Lower lobe of right lung (tissue), 2 donors: ENCODE measurements at places on chromosomes 2 and 18. TPM values are rescaled to one million over a fixed set of nuclear protein-coding genes. Genes with fewer than 3 reads are reported as not detected.
A peak's percentile ranks its signal among the peaks of the same experiment; 100 is the strongest.

DNA sequence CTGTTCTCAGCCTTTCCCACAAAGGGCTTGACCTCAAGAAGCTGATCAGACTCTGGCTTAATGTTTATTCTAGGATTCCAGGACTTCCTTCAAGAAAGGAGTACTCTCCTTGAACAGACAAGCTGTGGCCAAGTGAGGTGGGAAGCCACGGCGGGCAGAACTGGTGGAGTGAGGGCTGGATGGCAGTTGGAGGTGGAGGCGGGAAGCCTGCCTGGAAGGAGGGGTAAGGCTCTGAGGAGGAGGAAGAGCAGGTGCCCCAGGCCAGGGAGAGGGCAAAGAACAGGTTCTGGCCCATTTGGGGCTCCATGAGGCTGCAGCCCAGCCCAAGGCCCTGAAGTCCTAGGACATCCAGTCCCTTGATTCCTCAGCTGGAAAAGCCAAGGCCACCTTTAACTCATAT, 143.9 kb downstream of the CYP26B1 start:
- no peaks in the 10 kb centered on the region for H3K36me3 ChIP-seq
- H3K27ac ChIP-seq, result no peak overlapping the region
- no peak overlapping the region for H3K4me3 ChIP-seq
- DNase-seq, result no peak
- H3K27me3 ChIP-seq, result no peaks in the 10 kb centered on the region

GRCh38 chr18:48827291-48828193, 123.2 kb downstream of the SMAD7 start:
- no peaks in the 10 kb centered on the region for H3K27me3 ChIP-seq
- peak; percentile 28 for DNase-seq
- peak overlapping the region; percentile 51 for H3K27ac ChIP-seq
- H3K4me3 ChIP-seq, result no peak overlapping the region
- peaks cover 63% of the 10 kb centered on the region for H3K4me1 ChIP-seq

Gene LRRC30
- total RNA-seq, result not detected

DNA sequence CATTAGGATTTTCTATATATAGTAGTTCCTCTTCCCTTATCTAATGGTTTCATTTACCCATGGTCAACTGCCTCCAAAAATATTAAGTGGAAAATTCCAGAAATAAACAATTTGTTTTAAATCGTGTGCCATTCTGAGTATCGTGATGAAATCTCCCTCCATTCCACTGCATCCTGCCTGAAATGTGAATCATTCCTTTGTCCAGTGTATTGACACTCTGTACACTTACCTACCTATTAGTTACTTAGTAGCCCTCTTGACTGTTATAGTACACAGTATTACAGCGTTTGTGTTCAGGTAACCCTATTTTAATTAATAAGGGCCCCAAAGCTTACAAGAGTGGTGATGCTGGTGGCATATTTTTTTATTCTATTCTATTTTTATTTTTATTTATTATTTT, 26.2 kb downstream of the TAF4B start:
- no peak overlapping the region for H3K27ac ChIP-seq
- DNase-seq, result no peak
- no peaks in the 10 kb centered on the region for H3K4me1 ChIP-seq
- no peaks in the 10 kb centered on the region for H3K36me3 ChIP-seq

Gene ADGRF3
- 0.35 TPM for total RNA-seq

Gene SULT1C4
- 10.6 TPM for total RNA-seq

GRCh38 chr2:75200140-75201096, 1.1 kb upstream of the TACR1 start:
- peaks cover 20% of the 10 kb centered on the region for H3K4me1 ChIP-seq
- DNase-seq, result peak; percentile 72
- H3K4me3 ChIP-seq, result peak overlapping the region; percentile 51
- no peak overlapping the region for H3K27ac ChIP-seq

Gene ATP6V1C2
- 1.7 TPM for total RNA-seq

Gene ACTG2
- total RNA-seq, result 22.2 TPM

DNA sequence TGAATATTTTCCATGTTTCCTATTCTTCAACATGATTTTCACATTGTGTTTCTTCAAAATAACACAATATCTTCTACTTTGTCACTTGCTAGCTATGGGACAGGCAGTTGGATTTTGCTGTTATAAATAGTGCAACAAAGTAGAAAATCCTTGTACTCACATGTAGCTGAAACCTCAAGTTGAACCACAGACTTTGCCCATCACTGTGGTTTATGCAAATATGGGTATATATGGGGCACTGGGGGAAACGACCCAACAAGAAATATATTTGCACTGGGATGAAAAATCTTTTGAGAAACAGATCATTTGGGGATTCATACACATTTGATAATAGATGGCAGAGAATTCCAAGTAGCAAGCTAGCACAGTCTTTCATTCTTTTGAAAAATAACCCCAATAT, 486.3 kb upstream of the MAP2 start:
- H3K4me1 ChIP-seq, result no peaks in the 10 kb centered on the region
- DNase-seq, result no peak
- H3K27me3 ChIP-seq, result no peaks in the 10 kb centered on the region
- H3K36me3 ChIP-seq, result no peaks in the 10 kb centered on the region
- H3K4me3 ChIP-seq, result no peak overlapping the region

- H3K4me3 ChIP-seq, result no peak overlapping the region
- no peak for DNase-seq
- no peaks in the 10 kb centered on the region for H3K36me3 ChIP-seq
Measured at GRCh38 chr2:18154812-18155211, 276.3 kb downstream of the KCNS3 start.

GRCh38 chr2:56299171-56299691, 115.4 kb downstream of the CCDC85A start:
- H3K27ac ChIP-seq, result no peak overlapping the region
- H3K4me3 ChIP-seq, result no peak overlapping the region
- no peaks in the 10 kb centered on the region for H3K27me3 ChIP-seq
- no peaks in the 10 kb centered on the region for H3K4me1 ChIP-seq
- H3K36me3 ChIP-seq, result no peaks in the 10 kb centered on the region

DNA sequence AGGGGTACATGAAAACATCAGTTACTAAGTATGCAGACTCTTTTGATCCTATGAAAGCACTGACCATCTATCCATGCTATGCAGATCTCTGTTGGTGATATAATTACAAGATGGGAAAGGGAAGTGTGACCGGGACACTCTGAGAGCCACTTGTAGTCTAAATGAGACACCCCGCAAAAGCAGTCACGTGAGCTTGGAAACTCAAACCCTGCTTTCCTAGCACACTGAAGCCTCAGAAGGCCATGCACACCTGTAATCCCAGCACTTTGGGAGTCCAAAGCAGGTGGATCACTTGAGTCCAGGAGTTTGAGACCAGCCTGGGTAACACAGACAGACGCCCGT, 137.5 kb downstream of the INO80D start:
- no peaks in the 10 kb centered on the region for H3K36me3 ChIP-seq
- peaks cover 22% of the 10 kb centered on the region for H3K4me1 ChIP-seq
- no peaks in the 10 kb centered on the region for H3K27me3 ChIP-seq
- no peak overlapping the region for H3K27ac ChIP-seq
- H3K4me3 ChIP-seq, result no peak overlapping the region

- H3K27ac ChIP-seq, result no peak overlapping the region
- H3K27me3 ChIP-seq, result no peaks in the 10 kb centered on the region
- H3K4me3 ChIP-seq, result no peak overlapping the region
- no peaks in the 10 kb centered on the region for H3K36me3 ChIP-seq
Measured at GRCh38 chr18:59725142-59725541, 27.9 kb upstream of the CCBE1 start.

DNA sequence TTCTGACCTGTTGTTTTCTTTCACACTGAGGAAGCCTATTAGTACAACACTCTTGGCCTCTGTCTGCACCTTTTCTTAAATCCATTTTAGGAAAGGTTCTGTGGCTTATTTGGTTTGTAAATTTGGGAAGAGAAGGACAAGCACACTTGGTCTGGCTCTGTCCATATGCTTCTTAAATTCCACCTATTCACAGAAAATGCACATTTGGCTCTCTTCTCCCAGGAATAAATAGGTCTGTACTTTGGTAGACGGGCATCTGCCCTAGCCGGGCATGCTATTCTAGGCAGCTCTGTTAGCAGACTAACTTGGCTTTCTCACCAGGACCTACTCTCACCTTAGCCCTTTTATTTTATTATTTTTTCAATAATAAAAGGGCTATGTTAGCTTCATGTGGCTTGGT, 1211.8 kb upstream of the SLC39A10 start:
- no peaks in the 10 kb centered on the region for H3K4me1 ChIP-seq
- H3K27me3 ChIP-seq, result no peaks in the 10 kb centered on the region

DNA sequence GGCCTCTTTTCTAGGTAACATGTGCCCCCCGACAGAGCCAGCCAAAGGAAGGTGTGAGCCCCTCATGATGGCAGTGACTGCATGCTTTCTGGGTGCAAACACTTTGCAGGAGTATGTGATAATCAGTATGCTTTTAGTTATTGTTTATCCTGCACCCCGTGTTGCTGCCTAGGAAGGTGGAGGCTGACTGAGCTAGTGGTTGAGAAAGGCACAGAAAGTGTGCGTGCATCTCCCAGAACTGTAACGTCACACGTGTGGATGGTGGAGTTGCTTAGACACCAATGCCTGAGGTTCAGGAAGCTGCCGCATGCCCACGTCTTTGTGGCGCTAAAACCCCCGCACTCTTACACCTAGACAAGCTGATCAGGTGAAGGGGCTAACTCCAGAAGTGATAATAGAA, 580 bp downstream of the MC2R start:
- DNase-seq, result no peak
- H3K27ac ChIP-seq, result no peak overlapping the region
- H3K36me3 ChIP-seq, result no peaks in the 10 kb centered on the region
- no peak overlapping the region for H3K4me3 ChIP-seq

Gene GPR45
- not detected for total RNA-seq

DNA sequence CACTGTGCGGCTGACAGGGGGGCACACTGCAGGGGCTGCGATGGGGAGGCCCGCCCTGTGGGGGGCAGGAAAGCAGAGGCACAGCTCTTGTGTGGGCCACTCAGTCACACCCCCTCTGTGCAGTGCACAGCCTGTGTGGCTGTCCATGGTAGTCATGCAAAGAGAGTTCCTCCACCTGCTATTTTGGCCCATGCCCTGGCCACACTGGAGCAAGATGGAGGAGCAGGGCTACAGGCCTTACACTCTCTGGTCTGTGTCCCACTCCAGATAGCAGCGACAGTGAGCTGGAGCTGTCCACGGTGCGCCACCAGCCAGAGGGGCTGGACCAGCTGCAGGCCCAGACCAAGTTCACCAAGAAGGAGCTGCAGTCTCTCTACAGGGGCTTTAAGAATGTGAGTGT, 28.5 kb upstream of the FAHD2A start:
- H3K27ac ChIP-seq, result no peak overlapping the region
- H3K36me3 ChIP-seq, result no peaks in the 10 kb centered on the region
- no peak overlapping the region for H3K4me3 ChIP-seq
- H3K4me1 ChIP-seq, result no peaks in the 10 kb centered on the region
- DNase-seq, result peak; percentile 18

GRCh38 chr18:31778391-31778950, 17.8 kb upstream of the SLC25A52 start:
- H3K4me1 ChIP-seq, result no peaks in the 10 kb centered on the region
- no peak overlapping the region for H3K4me3 ChIP-seq

Gene EN1
- total RNA-seq, result 0.15 TPM

DNA sequence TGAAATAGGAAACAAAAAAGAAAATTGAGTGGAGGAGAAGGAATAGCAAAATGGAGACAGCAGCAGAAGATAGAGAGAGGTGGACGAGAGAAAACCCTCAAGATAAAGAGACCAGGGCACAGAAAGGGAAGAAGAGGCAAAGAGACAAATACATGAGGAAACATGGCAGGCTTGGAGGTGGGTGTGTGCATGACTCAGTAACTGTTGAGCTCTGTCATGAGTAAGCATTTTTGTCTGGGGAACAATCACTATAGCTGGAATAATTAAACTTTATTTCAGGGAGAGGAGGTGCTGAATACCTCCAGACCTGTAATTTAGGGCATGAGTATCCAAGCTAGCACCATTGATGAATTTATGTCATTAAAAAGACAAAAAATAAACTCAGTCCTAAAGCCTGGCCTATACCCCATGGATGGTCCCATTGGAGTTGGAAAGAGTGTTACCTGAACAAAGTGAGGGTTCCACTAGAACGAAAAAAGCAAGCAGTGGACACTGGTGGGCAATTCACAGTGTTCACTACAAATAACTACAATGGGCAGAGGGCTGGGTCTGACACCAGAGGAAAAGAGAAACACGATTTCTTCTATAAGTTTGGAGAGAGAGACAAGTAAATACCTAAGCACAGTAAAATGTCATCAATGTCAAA, 145.5 kb downstream of the ADCYAP1 start:
- H3K27ac ChIP-seq, result no peak overlapping the region
- no peaks in the 10 kb centered on the region for H3K36me3 ChIP-seq
- DNase-seq, result no peak
- H3K4me1 ChIP-seq, result no peaks in the 10 kb centered on the region

GRCh38 chr2:180662521-180662920, 317.9 kb upstream of the UBE2E3 start:
- no peak for DNase-seq
- H3K4me3 ChIP-seq, result no peak overlapping the region
- H3K27me3 ChIP-seq, result no peaks in the 10 kb centered on the region
- H3K36me3 ChIP-seq, result no peaks in the 10 kb centered on the region
- H3K27ac ChIP-seq, result no peak overlapping the region

GRCh38 chr2:181516992-181517391, 59.8 kb downstream of the ITGA4 start:
- H3K27ac ChIP-seq, result no peak overlapping the region
- no peaks in the 10 kb centered on the region for H3K4me1 ChIP-seq
- no peak for DNase-seq
- peaks cover 16% of the 10 kb centered on the region for H3K36me3 ChIP-seq
- H3K27me3 ChIP-seq, result no peaks in the 10 kb centered on the region

Gene RTTN
- total RNA-seq, result 10.8 TPM

DNA sequence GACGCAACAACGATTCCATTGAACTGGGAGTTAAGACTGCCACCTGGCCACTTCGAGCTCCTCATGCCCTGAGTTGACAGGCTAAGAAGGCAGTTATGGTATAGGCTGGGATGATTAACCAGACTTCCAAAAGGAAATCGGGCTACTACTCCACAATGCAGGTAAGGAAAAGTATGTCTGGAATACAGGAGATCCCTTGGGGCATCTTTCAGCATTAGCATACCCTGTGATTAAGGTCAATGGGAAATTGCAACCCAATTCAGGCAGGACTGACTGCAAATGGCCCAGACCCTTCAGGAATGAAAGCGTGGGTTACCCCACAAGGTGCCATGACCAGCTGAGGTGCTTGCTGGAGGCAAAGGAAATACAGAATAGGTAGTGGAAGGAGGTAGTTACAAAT, 19.1 kb downstream of the CHRNA1 start:
- no peak overlapping the region for H3K27ac ChIP-seq
- H3K4me1 ChIP-seq, result no peaks in the 10 kb centered on the region
- H3K27me3 ChIP-seq, result no peaks in the 10 kb centered on the region
- no peak for DNase-seq
- no peaks in the 10 kb centered on the region for H3K36me3 ChIP-seq
- H3K4me3 ChIP-seq, result no peak overlapping the region
